ENCODE measurements at places on chromosomes 3 and 15.

DNA sequence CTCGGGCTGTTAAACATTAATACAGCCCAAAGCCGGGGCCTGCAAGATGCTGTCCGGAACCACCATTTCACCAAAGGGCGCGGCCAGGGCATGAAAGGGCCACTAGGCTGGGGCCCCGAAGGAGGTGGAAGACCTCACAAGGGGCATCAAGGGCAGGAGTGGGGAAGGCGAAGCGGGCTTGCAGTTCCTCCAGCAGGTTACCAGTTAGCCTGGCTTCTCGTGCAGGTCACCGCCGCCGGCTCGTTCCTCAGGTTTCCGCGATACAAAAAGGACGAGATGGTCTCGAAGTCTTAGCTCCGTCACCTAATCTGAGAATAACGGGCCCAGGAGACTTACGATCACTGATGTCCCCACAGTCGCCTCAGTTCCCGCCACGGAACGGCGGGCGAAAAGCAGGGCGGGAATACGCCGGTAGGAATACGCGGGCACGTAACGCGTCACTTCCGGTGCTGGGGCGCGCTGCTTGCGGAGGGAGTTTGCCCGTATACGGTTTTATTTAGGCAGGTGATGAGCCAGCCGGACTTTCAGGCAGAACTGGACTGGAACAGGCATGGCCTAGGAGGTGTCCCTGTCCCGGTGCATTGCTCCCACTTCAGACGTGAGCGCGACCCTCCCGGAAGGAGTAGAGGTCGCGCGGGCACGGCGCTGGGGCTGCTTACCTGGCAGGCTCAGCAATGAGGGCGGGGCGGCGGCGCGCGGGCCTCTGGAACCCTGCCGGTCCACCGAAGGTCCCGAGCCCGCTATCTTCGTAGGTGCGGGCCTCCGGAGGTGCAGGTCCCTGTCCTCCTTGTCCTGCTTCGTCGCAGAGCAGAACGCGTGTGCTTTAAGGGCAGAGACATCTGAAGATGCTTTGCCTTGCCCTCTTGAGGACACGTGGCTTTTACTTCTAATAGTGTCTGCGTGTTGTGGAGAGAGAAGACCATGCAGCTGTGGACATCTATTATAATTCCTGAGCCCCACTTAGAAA, at the start of gene RFC4:
Gene RFC4, minus strand, starts transcription at position 394 of the 967 bp plus-strand sequence. CDS start 1,769 bp downstream, outside the sequence.
- peak; percentile 69 for DNase-seq

GRCh38 chr15:99826157-99826780, 93.0 kb upstream of the LYSMD4 start:
- DNase-seq: no peak

DNA sequence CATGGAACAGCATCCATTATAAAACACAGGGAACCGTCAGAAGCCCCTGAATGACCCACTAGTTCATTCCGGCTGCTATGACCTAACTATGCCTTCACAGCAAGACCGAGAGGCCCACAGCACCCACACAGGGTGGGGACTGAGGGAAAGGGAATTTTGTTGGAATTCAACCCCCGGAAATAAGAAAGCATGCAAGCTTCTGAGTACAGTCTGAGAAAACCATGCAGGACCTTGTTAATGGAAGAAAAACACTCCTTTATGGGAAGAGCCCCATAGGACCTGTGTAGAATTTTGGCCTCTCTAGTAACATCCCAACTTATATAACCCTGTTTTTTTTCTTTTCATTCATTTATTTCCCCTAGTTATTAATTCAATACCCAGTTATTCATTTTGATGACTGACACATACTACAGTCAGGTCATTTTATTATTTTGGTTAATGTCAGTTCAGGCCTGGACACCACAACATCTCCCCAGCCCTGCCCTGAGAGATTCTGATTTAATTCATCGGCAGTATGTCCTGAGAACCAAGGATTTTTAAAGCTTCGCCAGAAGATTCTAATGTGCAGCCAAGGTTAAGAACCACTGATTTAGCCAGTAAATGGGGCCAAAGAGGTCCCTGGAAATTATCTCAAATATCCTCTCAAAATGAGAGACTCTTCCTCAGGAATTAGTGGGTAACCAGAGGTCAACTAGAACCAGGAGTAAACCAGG, 231.6 kb upstream of the GOLGA6L4 start:
- DNase-seq: no peak

DNA sequence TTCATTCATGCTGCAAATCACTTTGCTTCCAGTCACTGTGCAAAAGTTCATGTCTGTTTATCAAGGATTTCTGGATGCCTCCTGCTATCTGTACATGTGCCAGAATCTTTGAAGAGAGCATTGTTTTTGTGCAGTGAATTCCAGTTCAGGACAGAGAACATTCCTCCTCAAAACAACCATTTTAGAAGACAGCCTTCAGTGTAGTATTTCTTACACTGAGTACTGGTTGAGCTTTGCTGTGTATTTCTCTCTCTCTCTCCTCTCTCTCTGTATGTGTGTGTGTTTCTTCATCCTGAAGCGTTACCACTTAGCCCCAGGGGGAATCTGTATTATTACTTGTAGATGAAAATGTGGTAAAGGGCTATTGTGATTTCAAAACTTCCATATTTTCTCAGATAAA, 123.8 kb upstream of the CHL1 start:
- DNase-seq: no peak

DNA sequence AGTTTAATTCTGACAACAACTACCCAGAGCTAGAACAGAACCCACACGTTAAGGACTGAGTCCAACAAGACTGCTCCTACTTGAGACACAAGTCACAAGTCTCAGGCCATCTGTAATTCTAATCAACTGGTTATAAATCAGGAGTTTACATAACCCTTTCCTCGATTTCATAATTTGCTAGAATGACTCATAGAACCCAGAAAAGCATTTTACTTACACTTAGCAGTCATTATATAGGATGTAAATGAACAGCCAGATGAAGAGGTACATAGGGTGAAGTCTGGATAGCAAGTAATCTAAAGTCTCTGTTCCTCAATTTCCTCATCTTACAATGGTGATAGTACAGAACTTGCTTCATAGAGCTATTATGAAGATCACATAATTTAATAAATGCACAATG, 1018.2 kb downstream of the DIPK2A start:
- DNase-seq: no peak

DNA sequence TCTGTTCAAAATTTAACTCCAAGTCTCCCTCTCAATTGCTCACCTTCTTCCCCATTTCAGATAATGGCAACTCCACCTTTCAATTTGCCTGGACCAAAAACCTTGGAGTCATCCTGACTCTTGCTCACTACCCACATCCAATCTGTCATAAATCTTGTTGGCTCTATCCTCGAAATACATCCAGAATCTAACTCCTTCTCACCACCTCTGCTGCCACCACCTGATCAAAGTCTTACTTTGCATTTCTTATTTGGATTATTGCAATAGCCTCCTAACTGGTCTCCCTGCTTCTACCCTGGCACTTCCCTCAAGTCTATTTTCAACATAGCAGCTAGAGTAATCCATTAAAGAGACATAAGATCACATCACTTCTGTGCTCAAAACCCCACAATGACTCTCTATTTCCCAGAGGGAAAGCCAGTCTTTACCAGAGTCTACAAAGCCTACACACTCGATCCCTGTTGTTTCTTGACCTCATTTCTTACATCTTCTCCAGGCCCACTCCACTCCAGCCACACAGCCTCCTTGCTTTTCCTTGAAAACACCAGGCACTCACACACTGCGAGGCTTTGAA, 86.6 kb downstream of the GPR156 start:
- no peak for DNase-seq

Measured in stimulated activated CD8-positive, alpha-beta memory T cell treated with anti-CD3 and anti-CD28 coated beads, Interleukin-2, amount 100 ng/mL, for 1 hour (primary cell).